Cortex of kidney (tissue), 1 donor: ENCODE measurements at places on chromosomes 16 and 17.

- no peak for DNase-seq
Observed at GRCh38 chr17:50047488-50048126, 8.3 kb upstream of the ITGA3 start.

DNA sequence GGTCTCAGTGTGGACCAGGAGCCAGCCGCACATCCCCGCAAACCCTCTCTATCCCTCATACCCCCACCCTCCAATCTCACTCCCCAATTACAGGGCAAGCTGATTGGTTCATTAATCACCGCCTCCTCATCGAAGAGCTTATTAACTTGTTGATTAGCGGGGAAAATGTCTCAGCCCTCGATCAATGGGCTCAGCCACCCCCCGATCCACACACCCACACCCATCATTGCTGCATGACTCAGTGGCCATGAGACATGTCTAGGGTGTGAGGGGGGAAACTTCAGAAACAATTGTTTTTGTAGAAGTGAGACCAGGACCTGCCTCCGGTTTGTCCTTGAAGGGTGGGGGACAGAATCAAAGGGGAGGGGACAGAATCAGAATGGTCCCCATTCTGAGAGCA is 2.5 kb upstream of the PYY start:
- DNase-seq = no peak

DNA sequence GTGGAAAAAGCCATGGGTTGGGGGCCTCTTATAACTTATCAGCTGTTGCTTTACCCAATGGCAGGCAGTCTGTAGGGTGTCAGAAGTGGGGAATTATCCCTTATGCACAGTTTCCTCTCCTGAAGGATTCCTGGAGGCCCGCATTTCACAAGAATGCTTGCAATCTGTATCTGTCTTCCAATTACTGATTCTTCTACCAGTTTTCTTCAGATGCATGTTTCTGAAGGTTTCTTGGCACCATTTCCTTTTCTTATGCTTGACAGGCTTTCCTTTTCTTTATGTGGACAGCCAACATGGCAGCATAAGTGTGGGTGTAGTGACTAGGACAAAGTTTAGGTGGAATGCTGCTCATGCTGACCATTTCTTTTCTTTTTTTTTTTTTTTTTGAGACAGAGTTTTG is 36.1 kb downstream of the MAP3K3 start:
- no peak for DNase-seq

GRCh38 chr17:20935740-20936139 is 107.1 kb downstream of the USP22 start:
- no peak for DNase-seq

DNA sequence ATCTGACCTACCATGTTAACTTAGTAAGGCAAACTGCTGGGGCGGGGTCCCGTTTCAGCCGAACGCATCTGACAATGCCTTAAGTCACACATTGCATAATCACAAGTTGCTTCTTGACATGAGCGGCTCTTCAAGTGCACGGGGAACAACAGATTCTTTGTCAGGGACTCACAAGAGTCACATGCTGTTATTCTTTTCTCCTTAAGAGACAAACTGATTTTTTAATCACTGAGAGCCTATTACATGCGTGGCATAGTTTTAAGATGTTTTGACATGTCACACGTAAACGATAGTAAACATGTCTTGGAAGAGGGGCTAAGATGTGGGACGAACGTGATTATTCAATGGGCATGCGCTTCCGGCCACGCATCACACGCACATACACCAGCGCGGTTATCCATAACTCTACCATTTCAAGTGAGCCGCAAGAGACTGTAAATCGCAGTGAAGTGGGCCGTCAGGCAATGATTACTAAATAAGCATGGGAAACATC is 63.4 kb downstream of the ADCY9 start:
- DNase-seq = no peak

- no peak for DNase-seq
Observed at GRCh38 chr17:57544834-57545463, 200.2 kb downstream of the CCDC182 start.

DNA sequence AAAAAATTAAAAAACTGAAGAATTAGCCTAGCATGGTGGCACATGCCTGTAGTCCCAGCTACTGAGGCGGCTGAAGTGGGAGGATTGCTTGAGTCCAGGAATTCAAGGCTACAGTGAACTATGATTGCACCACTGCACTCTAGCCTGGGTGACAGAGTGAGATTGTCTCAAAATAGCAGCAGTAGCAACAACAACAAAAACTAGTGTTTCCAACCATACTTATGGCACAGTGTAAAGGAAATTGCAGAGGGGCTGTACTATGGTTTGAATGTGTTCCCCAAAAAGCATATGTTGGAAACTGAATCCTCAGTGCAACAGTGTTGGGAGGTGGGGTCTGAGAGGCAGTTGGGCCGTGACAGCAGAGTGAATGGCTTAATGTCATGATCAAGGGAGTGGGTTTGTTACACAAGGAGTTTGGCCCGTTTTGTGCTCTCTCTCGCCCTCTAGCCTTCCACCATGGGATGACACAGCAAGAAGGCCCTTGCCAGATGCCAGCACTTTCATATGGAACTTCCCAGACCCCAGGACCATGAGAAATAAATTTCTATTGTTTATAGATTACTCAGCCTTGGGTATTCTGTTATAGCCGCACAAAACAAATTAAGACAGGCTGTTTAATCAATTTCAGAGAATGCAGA is 70.0 kb downstream of the PGS1 start:
- no peak for DNase-seq

- DNase-seq = no peak
Observed at GRCh38 chr17:2029911-2030778, at the start of gene DPH1. TSS of gene DPH1 (plus strand) at chr17:2030153. CDS start at chr17:2030170, 17 bp downstream.

DNA sequence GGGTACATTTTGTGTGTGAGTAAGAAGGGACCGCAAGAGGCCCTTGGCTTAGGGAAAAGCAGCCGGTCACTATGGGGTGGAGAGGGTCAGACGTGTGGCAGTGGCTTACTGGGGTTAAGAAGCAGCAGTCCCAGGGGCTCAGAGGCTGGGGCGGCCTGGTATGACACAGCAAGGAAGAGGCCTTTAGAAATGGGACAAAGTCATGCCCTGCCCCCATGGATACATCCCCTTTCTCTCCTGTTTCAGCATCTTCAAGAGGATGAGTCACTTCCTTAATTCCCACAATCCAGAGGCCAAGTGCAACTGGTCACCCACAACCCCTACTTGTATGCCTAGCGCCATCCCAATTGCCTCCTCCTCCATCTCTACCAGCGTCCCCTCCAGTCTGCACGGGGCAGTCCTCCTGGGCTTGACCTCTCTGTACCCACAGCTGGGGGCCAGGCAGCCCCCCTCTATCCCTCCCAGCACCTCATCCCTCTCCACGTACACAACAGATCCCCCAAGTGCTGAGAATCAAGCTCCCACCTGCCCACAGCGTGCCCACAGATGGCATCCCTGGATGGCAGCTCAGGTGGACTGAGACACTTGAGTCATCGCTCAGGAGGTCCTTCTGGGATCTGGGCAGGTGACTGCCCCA is 6.9 kb upstream of the EFTUD2 start:
- no peak for DNase-seq

GRCh38 chr17:68820825-68821481 is 134.2 kb downstream of the ABCA8 start:
- DNase-seq = no peak
